ENCODE measurements at places on chromosomes 3 and 15.

- no peak for DNase-seq
Observed at GRCh38 chr3:14569474-14570000, 29.4 kb upstream of the GRIP2 start.

- no peak for DNase-seq
Observed at GRCh38 chr3:133855772-133856171, 39.9 kb downstream of the RAB6B start.

DNA sequence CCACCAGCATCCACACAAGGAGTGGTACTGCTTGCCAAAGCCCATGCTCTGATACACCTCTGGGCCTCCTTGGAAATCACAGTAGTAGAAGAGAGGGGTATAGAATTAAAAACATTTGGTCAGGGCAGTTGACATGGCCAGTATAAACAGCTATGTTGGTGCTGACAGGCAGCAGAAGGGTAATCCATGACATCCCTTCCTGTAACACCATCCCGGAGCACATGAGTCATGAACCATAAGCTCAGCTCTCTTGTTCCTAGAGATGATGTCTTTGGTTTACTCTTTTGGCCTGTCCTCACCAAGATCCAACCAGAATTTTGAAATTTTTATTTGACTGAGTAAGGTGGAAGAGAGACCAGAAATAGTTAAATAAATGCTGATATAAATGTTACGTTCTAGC, 132.6 kb upstream of the CTDSPL start:
- no peak for DNase-seq

DNA sequence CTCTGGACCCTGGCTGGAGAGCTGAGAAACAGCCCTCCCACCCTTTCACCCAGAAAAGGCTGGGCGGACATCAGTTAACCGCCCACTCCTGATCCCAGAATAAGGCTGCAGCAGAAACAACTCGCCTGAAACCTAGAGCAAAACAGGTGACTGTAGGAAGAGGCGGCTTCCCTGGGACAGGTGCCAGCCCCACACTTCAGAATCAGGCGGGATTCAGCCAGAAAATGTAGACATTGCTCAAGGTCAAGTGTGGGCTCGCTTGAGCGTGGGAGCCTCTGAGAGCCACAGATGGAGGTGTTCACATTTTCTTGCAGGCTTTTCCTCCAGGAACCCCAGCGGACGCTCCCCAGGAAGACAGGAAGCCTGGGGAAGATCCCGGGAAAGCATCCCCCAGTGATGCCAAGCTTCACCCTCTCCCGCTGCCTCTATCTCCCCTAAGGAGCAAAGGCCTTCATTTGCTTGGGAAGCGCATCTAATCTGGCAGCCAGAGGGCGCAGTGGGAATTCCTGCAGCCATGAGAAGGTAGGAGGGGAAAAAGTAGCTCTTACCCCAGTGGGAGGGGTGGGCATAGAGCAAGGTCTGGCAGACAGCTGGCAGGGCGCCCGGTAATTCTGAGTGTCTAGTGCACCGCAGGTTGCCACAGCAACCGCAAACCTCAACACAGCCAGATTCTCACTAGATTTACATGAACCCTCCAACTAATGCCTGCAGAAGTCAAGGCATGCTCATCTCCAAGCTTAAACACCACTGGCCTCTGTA, 77.7 kb downstream of the OCA2 start:
- DNase-seq, result peak; percentile 45

DNA sequence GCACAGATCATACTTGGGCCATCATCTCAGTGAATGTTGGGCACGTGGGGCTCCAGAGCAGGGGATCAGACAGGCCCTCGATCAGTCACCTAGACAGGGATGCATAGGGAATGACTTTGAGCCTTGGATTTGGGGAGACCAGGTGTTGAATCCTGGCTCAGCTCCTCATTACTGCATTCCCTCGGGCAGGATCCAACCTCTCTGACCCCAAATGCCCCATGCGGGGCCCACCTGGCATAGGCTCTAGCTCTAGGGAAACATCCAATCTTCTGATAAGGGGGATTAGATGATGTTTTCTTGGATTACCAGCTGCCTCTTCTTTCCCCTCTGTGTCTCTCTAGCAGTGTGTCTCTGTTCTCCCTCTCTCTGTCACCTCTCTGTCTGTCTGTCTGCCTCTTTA, 22.7 kb downstream of the LOXL1 start:
- no peak for DNase-seq
